ENCODE measurements at places on chromosomes 12 and 14.

DNA sequence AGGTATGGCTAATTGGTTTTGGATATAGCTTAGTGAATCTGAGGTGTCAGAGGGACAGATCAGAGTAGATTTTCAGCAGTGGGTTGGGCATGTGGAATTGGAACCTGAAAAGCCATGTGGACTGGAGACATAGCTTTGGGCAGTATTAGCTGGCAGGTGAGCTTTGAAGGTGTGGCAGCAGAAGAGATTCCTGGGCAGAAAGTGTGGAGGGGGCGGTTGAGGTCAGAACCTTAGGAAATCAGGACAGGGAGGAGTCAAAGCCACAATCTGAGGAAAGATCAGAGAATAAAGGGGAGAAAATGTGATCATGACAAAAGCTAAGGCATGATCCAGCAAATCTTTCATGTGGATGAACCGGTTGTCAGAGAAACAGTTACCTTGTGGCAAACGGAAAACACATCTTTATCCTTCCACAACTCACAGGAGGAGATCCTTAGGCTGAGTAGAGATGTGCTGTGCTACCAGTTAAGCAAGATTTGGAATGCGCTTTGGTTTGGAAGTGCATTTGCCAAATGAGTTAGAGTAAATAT, 56.4 kb downstream of the PTGER2 start:
- DNase-seq, result no peak

DNA sequence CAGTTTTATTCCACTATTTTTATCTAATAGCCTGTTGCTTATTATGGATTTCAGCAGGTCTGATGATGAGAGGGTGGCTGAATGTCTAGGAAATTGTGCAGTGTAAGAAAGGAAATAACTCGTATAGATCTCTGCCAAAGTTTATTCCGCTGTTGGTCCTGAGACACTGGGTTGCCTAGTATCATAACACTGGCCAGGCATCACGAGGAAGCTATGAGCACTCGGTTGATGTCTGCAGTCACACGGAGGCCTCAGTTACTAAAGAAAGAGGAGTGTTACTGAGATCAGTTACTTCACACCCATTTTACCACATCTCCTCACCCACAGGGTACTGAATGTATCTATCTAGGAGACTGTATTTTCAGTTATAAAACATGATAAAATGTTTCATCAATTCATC, 21.9 kb downstream of the BHLHE41 start:
- DNase-seq, result no peak

DNA sequence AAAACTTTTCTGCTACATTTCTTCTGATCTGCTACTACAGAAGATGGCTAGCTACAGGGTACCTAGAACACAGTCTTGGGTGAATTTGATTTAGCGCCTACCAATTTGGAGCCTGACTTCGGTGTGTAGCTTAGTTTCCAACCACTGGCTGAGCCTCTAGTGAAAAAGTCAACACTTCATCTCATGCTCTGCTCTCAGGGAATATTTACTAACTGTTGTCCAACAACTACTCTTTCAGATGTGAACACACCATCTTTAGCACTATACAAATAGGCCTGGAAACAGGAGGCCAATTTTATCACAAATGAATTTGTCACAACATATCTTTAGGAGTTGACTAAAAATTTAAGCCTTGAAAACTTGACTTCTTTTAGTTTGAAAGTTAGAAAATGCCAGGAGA, 167.9 kb downstream of the NELL2 start:
- DNase-seq, result no peak

DNA sequence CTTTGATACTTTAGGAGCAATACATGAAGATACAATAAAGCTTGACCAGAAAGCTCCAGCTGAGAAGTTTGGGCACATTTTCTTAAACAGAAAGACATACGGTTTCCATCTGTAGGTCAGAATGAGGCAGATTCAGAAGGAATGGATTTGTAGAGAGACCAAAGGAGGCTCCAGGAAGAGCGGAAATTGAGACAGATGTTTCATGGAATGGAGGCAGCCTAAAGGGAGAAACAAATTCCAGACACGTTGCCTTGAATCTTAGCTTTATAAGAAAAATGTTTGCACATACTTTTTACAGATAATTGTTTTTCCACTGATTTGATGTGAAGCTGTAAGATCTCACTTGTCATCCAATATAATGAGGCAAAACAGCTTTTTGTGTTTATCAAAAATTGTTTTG, 24.8 kb downstream of the EPYC start:
- no peak for DNase-seq

- DNase-seq, result no peak
Observed at GRCh38 chr14:50501642-50502041, 30.7 kb downstream of the MAP4K5 start.

- no peak for DNase-seq
Observed at GRCh38 chr12:82723093-82723492, 36.4 kb downstream of the TMTC2 start.

- DNase-seq, result no peak
Observed at GRCh38 chr12:96886998-96887677, 19.9 kb upstream of the NEDD1 start.

- no peak for DNase-seq
Observed at GRCh38 chr14:72830786-72831594, 62.9 kb downstream of the DPF3 start.

- no peak for DNase-seq
Observed at GRCh38 chr12:116931665-116932064, 20.9 kb downstream of the FBXW8 start.

GRCh38 chr14:31880935-31881334, 196.2 kb upstream of the ARHGAP5 start:
- no peak for DNase-seq

DNA sequence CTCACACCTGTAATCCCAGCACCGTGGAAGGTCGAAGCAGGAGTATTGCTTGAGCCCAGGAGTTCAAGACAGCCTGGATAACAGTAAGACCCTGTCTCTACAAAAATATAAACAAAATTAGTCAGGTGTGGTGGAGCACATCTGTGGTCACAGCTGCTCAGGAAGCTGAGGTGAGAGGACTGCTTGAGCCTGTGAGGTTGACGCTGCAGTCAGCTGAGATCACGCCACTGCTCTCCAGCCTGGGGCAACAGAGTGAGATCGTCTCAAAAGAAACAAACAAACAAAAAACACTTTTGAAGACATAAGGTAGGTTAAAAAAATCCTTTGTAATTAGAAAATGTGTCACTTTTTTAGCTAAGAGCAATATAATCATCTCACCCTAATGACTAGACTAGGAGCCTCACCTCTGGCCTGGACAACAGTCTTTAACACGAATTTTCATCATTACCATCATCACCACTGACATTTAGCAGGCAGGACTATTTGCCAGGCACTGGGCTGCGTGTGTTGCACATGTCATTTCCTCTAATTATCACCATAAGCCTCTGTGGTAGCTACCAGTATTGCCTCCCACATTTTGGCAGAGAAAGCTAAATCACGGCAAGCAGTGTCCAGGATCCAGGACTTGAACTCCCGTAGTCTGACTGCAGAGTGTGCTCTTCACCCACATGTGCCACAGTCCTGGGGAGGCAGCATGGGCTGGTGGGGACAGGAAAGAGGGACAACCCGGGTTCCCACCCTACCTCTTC, 4.6 kb upstream of the SYCP3 start:
- DNase-seq, result no peak

DNA sequence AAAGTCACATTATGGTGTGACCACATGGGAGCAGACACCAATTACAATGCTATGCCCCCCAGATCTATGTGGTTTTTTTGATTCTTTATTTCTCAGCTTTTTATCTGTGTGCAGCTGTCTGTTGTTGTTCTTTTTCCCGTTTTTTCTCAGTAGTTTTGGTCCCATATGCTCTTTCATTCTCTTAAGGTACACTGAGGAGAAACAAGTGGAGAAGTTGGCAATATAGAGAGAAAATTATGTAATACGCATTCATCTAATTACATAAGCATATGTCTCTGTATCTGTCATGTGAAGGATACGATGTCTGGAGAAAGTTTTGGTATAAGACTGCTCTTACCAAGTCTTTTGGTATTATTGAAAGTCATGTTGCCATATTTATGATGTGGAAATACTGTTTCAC, 819.0 kb downstream of the NRXN3 start:
- DNase-seq, result no peak

- DNase-seq, result no peak
Observed at GRCh38 chr12:49260166-49260565, 4.7 kb upstream of the TUBA1C start.

DNA sequence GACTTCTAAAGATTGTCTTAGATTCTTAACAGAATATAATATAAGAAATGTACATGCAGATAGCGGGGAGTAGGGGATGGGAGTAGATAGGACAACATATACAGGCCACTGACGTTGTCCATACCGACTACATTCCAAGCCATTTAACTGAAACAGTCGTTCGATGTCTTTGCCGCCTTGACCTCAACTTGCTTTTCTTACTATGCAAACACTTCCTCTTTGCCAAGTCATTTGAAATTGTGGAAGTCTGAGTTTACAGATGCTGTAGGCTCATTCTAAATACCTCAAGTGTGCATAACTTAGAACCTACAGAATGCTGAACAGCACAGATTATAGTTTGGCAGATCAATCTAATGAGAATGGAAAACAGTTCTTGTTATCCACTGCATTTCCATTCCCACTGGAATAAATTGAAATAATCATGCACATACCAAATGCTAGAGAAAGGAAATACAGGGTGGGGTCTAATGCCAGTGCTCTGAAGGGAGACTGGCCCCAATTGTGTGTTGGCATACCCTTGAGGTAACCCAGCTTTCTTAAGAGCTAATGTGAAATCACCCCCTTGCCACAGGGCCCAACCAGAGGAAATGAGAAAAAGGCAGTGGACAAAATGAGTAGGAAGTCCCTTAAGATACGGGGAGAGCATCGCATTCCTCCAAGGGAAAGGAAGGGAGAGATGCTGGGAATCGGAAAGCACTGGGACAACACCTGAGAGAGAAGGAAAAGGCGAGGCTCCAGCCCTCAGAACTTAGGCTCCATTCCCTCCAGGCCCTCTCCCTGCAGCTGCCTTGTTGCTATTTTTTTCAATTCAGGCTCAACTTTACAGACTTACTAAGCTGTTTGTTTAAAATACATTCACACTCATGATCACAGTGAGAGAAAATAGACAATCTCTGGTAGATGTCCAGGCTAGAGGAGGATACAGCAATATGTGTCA, 380.9 kb upstream of the TMTC1 start:
- DNase-seq, result no peak

- peak; percentile 64 for DNase-seq
Observed at GRCh38 chr12:10212739-10213131, at the start of gene GABARAPL1. Gene GABARAPL1, plus strand, starts transcription at chr12:10212877. Its CDS starts 253 bp downstream, at chr12:10213130.

DNA sequence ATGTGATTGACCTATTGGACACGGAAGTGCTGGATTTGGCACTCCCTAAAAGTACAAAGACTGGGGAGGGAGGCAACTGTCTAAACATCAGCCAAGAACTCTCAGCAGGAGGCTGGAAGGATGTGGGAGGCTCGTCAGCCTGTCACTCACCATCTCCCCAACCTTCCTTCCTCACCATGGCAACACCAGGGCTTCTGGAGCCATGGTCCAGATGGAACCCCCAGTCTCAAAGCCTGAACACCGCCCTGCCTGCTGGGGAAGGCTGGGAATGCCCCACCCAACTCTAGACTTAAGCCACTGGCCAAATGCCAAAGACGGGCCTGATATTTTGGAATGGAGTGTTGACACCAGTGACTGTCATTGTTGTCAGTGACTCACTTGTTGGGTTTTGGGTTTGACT, 55.3 kb downstream of the GALNT16 start:
- no peak for DNase-seq

DNA sequence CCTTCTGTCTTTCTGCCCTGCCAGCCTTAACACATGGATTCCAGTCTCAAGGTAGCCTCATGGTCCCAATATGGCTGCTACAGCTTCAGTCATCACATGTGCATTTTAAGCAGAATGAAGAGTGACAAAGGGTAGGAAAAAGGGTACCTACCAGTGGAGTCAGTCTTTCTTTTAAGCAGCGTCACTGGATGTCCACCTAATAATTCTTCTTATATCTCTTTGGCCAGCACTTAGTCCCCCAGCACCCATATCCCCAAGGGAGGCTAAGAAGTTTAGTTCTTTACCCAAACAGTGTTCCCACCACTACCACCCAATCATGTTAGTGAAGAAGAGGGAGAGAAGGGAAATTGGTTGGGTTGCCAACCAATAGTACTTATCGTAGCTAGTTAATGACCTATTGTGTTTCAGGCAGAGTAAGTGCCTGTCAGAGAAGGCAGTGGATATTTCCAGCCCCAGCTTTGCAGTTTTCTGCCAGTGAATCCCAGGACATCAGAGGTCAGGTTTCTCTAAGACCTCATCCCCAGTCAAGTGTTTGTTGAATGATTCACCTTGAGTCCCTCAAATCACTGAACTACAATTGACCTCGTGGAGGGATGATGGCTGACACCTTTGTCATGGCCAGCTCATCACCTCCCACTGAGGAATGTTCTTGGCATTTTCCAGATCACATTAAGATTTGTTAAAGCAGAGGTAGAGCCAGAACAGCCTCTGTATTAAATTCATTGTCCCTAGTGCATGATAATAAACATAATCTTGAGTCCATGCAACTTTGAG, 250.9 kb upstream of the CRY1 start:
- no peak for DNase-seq

GRCh38 chr12:16564675-16565074, 41.3 kb downstream of the LMO3 start:
- DNase-seq, result no peak

DNA sequence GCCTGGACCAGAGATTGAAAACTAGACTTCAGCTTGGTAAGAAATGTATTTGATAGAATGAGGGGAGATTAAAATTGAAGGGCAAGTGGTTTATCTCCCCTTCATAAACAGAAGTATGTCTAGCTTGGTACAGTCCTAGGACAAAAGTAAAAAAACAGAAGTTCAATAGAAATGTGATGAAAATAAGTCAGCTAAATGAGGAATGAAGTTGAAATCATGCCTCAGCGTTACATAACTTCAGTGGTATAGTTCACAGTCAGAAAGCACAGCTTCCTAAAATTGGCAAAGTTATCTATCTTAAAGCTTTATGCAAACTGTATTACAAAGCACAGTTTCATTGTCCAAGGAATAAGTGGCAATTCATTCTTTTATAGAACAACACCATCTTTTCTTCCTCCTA, 90.2 kb upstream of the SYT10 start:
- DNase-seq, result no peak

DNA sequence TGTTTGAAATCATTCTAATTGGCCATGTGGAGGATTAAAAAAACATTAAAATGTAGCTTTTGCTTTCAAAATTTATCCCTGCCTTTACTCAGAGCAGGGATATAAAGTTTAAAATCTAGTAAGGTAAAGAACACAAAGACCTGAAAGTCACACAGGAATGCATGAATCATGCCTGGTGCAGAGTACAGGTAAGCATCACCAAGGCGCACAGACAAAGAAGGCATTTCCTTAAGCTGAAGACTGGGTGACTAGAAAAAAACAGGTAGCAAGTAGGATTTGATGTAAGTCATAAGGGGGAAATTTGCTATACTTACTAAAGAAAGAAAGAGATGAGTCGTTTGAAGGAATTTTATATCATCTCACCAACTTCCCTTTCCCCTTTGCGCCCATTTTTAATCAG, 405.6 kb downstream of the GXYLT1 start:
- DNase-seq, result no peak
